Hematopoietic multipotent progenitor cell treated with erythropoietin and hydrocortisone succinate and interleukin-3 and kit ligand, for 6 days (in vitro differentiated cells): ENCODE measurements at places on chromosomes 4 and X.

DNA sequence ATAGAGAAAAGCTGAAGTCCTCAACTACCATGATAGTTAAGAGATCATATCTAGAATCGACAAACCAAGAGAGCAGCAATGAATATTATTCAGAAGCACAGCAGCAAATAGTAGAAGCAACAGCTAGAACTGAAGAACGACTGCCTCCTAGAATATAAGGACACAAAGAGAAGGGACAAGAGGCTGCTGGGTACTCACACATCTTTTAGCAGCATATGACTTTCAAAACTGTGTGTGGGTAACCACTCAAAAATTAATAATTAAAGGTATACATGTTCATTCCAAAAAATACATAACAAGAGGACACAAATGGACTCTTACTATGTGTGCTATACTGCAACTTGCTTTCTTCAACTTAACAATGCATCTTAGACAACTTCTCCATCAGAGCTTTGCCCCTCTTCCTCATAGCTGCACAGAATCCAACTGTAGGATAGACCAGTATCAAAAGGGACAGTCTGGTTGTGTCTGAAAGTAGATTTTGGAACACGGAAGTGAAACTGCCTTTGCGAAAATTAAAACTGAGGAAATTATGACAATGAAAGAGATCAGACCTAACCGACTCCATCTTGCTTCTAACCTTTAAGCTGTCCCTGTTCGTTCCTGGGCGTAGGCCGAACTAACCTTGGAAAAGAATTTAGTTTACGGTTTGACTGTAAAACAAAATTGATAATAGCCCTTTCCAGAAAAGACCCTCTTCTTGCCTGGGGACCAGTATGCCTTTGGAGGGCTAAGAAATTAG lies 125.7 kb downstream of the SH3KBP1 start:
- no peak for DNase-seq

DNA sequence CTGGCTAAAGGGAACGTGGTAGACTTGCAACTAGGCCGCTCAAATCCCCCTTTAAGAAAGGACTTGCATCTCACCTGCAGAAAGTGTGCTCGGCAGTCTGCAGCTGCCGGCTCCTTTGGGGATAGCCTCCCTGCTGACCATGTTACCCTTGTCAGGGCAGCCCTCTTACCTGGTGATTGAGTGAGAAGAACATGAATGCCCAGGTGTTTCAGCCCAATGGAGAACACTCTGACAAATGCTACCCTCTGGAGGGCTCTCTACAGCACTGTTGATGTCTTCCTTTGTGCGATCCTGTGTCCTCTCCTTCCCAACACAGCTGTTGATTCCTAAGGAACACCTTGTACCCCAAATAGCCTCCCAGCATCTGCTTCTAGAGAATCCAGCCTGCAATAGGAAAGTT lies 178.7 kb upstream of the LDB2 start:
- DNase-seq, result no peak

GRCh38 chrX:18353931-18354368 lies 538 bp downstream of the SCML2 start:
- no peak for DNase-seq

DNA sequence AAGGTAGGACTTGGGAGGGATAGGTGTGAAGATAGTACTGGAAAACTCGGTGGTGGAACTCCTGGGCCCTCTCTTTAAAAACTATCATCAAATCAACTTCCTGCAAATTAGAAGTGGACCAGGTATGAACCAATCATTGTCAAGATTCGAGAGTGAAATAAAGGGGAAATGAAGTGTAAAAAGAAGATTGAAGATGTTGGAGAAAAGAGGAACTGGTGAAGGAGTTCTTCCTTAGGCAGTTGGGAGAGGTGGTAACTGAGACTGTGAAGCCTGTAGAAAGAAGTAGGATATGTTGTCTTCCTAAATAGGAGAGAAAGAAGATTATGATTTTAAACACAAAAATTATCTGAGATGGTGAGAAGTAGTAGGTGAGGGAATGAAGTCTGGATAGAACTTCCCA lies 212.2 kb downstream of the PPP1R2C start:
- no peak for DNase-seq

GRCh38 chr4:3419836-3420605 lies 21.7 kb upstream of the HGFAC start:
- no peak for DNase-seq
